Neural crest cell (in vitro differentiated cells): ENCODE measurements at places on chromosomes 6 and 20. TPM values are rescaled to one million over a fixed set of nuclear protein-coding genes. Genes with fewer than 3 reads are reported as not detected.

The HMGCLL1 gene
- total RNA-seq = 0.73 and 0.75 TPM in 2 replicates

GRCh38 chr6:41160933-41161332 is 2.0 kb downstream of the TREM2 start:
- DNase-seq = no peak

DNA sequence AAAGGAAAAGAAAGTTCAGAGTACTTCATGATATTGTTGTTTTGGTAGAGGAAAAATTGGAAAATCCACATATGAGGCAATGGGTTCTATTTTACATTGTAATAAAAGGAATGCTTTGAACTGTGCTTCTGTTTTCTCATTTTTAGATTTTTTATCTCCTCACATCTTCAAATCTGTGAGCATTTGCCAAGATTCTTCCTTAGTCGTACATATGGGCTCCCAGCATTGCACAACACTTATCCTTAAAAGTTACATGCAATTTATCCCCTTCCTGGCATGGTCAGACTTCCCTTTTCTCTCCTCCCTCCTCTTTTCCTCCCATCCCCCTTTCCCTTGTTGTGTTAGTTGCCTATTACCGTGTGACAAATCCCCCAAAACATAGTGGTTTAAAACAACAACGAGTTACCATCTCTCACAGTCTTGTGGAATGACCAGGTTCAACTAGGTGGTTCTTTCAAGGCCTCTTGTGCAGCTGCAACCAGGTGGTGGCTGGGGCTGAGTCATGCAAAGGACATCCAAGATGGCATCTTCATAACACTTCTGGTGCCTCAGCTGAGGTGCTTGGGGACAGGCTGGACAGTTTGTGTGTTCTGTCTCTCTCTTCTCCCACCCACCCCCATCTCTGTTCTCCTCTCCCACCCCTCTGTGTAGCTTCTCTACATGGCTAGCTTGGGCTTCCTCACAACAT is 68.7 kb downstream of the TXNDC5 start:
- DNase-seq = no peak

The B3GALT4 gene
- 2.0 and 2.8 TPM in 2 replicates for total RNA-seq

The AARS2 gene
- total RNA-seq = 32.1 and 33.6 TPM in 2 replicates

- no peak for DNase-seq
Observed at GRCh38 chr6:87574237-87574804, 15.5 kb downstream of the RARS2 start.

- no peak for DNase-seq
Observed at GRCh38 chr6:113439866-113440265, 417.3 kb upstream of the MARCKS start.

DNA sequence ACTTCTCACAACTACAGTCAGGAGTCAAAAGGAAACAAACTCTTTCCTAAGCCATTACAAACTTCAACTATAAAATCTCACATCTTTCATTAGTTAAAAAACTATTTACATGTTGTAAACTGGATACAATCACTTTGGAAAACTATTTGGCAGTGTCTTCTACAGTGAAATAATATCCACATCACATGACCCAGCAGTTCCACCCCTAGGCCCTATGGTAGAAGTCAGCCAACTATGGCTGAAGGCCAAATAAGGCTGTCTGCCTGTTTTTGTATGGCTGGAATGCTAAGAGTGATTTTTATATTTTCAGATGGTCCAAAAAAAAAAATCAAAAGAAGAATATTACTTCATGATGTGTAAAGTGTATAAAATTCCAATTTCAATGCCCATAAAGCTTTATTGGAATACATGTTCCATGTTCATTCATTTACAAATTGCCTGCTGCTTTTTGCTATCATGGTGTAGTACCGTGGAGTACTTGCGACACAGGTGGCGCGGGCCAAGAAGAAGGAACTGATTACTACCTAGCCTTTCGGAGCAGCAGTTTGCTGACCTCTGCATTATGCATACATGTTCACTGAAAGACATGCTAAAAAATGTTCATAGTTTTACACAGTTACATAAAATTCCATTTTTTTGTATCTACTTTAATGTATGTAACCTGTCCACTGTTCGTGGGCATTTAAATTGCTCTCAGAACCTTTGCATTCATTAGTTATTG is 129.0 kb downstream of the KIF16B start:
- DNase-seq = no peak

DNA sequence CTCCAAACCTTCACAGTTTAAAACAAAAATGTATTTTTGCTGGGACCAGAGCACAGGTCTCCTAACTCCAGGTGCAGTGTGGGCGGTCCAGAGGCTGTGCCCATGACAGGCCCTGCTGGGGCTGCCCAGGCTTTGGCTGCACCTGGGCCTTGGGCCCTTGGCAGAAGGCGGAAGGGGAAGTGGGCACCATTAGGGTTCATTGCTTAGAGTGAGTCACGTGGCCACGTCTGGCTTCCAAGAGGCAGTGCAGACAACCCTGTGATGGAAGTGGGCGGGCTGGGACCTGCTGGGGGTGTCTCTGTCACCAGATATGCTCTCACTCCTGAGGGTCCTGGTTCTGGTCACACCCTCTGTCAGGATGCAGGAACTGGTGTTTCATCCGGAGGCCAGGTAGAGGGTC is 302.2 kb downstream of the QKI start:
- DNase-seq = no peak

- no peak for DNase-seq
Observed at GRCh38 chr20:47008842-47009518, 114.3 kb downstream of the EYA2 start.

DNA sequence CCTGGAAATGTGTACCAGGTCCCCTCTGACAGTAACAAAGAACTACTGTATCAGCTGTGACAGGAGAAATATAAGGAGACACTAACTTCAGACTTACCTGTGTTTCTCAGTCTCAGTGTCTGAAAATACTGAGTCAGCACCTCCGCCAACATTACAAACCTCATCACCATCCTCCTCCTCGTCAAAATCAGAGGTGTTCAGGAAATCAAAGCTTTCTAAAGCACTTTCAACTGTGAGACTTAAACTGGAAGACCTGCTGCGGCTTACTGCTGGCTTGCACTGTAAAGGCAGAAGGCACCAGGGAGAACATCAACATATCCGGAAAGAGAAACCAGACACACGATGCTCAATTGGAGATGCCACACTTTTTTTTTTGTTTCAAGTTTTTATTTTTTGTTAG is 40.3 kb upstream of the ARMH2 start:
- no peak for DNase-seq

DNA sequence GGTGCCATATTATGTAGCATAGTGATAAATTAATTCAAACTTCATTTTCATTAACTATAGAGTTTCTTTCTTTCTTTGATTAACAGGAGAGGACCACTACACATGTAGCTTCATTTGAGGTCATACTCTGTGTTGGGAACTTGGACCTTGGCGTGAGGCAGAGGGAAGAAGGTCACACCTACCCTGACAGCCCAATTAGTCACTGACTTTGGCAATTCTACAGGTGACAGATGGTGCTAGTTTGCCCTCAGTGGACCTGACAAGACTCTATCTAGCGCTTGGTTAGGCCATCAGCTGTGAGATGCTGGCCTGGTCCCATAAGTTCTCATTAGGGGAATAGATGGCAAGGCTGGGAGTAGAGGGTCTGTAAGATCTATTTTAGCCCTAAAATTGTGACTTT is 14.2 kb downstream of the SLX4IP start:
- no peak for DNase-seq

DNA sequence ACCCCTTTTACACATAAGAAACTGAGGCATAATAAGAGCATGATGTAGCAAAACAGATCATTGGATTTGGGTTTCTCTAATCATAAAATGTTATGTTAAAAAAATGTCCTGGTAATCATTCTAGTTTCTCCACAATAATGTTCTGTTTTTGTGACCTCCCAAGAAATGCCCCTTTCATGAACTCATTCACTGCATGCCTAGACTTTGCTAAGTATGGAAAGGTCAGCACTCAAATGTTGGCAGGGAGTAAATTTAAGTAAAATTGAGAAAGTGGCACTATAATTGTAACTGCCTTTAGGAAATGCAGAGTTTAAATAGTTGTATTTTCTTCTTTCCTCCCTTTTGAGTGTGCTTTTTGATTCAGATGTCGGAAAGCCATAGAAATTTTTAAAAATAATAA is 48.5 kb upstream of the ID4 start:
- no peak for DNase-seq

The ENPP3 gene
- total RNA-seq = 0.14 and 0.20 TPM in 2 replicates

GRCh38 chr6:129710450-129711270 is 683 bp upstream of the ARHGAP18 start:
- DNase-seq = no peak

GRCh38 chr6:166750108-166750793 is 123.2 kb upstream of the RPS6KA2 start:
- DNase-seq = no peak

The ERMARD gene
- 24.2 and 26.3 TPM in 2 replicates for total RNA-seq

GRCh38 chr6:43999628-44000027 is 127.6 kb downstream of the MRPL14 start:
- no peak for DNase-seq

- no peak for DNase-seq
Observed at GRCh38 chr6:92497281-92497680, 922.1 kb downstream of the EPHA7 start.

GRCh38 chr20:5662769-5663168 is 87.4 kb upstream of the SHLD1 start:
- no peak for DNase-seq

- DNase-seq = no peak
Observed at GRCh38 chr20:1818895-1819294, 76.3 kb upstream of the SIRPA start.

The CGA gene
- not detected in 2 replicates for total RNA-seq

- DNase-seq = peak; percentile 80
Observed at GRCh38 chr20:33862709-33863403, 51.7 kb downstream of the CHMP4B start.

DNA sequence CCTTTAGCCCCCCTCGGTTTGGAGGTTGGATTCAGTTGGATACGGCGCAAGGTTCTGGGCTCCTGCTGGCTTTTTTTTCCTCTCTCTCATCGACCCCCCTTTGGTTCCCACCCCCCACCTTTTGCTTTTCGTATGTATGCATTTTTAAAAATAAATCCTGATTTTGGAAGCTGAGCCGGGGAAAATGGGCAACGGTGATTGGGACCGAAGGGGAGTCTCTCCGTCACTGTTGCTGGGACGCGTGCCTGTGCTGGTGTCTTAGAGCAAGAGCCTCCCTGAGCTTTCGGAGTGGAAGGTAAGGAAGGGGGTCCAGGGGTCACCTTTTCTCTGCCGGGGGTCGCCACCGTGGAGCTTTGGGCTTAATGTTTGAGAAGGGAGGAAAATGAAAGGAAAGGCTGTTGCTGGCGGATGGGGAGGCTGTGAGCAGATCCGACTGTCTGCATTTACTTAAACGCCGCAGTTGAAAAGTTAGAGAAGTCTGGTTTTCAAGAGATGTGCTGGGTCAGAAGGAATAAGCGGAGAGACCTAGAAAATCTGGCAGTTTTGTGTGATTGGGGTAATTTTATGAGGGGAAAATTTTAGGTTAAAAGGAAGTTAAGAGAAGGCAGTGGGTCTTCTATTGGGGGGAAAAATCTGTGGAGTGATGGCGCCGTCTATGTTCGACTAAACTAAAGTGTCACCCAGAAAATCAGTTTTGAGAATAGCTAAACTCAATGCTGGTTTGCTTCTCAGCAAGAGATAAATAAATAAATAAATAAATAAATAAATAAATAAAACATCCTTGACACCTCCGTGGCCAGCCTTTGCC is 828 bp downstream of the ADGRB3 start:
- DNase-seq = peak; percentile 28
